ENCODE measurements at places on chromosomes 1 and 21.

- H3K4me1 ChIP-seq: peaks cover 51% of the 10 kb centered on the region
- peaks cover 11% of the 10 kb centered on the region for H3K36me3 ChIP-seq
- DNase-seq: no peak
- H3K27ac ChIP-seq: peak overlapping the region; percentile 99
- no peak overlapping the region for H3K4me3 ChIP-seq
- no peaks in the 10 kb centered on the region for H3K27me3 ChIP-seq
These were observed 2.9 kb upstream of the BTG2 start for GRCh38 chr1:203302456-203302855.

DNA sequence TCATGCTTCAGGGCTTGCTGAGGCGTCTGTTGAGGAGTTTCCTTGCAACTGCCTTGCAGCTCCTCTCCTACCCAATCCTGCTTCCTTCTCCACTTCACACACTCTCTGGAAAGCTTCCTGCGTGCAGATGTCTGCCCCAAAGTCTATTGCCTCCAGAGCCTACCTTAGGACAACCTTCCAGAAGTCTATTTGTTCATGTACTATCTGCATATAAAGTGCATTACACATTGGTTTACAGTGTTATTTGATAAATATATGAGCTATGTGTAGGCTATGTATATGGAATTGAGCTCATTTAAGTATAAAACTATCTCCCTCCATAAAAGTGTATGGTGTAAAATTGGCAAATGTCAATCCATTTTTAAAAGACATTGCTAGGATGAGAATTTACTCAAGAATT is 9.8 kb downstream of the PTGFR start:
- no peaks in the 10 kb centered on the region for H3K36me3 ChIP-seq
- peaks cover 2% of the 10 kb centered on the region for H3K4me1 ChIP-seq
- H3K27ac ChIP-seq: no peak overlapping the region
- H3K27me3 ChIP-seq: peaks cover 12% of the 10 kb centered on the region
- H3K4me3 ChIP-seq: no peak overlapping the region

GRCh38 chr1:226980565-226981385 is 40.7 kb downstream of the COQ8A start:
- peaks cover 2% of the 10 kb centered on the region for H3K36me3 ChIP-seq
- no peaks in the 10 kb centered on the region for H3K27me3 ChIP-seq
- H3K27ac ChIP-seq: no peak overlapping the region
- no peak overlapping the region for H3K4me3 ChIP-seq
- no peaks in the 10 kb centered on the region for H3K4me1 ChIP-seq
- DNase-seq: no peak

DNA sequence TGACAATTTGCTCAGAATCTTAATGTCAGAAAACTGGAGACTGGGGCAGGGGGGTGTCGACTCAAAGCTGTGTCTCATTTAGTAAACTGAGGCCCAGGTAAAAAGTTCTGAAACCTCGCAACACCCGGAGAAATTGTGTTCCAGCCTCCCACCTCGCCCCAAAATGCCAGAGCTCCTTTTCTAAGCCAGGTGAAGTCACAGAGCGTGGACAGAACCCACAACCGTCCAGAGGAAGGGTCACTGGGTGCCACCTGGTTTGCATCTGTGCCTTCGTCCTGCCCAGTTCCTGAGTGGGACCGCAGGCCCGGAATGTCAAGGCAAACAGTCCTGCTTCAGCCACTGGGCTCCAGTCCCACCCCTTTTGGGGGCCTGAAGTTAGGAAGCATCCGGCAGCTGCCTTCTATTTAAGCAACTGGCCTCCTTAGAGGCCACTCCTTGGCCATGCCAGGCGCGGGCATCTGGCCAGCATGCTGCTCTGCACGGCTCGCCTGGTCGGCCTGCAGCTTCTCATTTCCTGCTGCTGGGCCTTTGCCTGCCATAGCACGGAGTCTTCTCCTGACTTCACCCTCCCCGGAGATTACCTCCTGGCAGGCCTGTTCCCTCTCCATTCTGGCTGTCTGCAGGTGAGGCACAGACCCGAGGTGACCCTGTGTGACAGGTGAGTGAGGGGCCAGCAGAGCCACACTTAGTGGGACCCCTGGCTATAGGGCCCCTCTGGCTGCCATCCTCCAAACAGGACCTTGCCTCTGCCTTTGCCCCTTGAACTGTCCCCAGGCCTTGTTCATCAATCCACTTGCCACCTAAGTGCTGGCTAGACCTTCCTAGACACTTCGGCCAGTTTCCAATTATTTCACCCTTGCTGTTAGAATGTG is at the start of gene TAS1R1:
TSS of gene TAS1R1 (plus strand) at position 401 of the 872 bp plus-strand sequence. CDS start at position 468, 67 bp downstream.
- peaks cover 2% of the 10 kb centered on the region for H3K4me1 ChIP-seq
- H3K27ac ChIP-seq: peak within 1 kb of the TSS; percentile 49
- no peak for DNase-seq
- no peaks in the 10 kb centered on the region for H3K36me3 ChIP-seq
- H3K4me3 ChIP-seq: peak within 1 kb of the TSS; percentile 81

DNA sequence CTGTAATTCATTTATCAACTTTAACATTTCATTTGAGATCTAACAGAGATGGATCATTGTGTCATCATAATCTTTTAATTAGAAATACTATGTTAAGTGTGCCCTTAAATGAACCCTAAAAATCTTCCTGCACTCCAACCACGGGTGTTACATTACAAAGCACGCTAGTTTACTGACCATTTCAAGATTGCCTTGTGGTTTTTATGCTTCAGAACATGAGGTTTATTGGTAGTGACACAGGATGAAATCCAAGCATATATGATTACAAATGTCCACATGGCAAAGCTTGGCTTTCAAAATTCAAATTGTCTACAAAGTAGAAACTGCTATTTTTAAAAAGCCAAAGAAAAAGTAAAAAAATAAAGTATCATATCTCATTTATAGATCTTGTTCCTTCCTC is 190.4 kb upstream of the USP25 start:
- no peak overlapping the region for H3K4me3 ChIP-seq
- H3K27me3 ChIP-seq: peaks cover 29% of the 10 kb centered on the region

DNA sequence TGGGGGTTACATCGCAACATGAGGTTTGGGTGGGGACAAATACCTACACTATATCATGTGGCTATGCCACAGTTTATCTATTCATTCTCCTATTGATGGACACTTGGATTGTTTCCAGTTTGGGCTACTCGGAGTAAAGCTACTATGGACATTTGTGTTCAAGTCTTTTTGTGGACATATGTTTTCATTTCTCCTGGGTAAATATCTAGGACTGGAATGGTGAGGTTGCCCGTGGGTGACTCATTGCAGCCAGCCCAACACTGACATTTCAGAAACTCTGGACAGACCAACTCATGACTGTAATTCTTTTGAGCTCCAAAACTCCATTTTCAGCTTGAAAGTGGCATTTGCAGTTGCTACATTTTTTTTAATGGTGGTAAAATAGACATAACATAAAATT is 82.7 kb downstream of the KAZN start:
- no peaks in the 10 kb centered on the region for H3K36me3 ChIP-seq
- H3K27ac ChIP-seq: no peak overlapping the region
- H3K27me3 ChIP-seq: no peaks in the 10 kb centered on the region

- DNase-seq: no peak
- no peaks in the 10 kb centered on the region for H3K4me1 ChIP-seq
- no peaks in the 10 kb centered on the region for H3K27me3 ChIP-seq
- H3K36me3 ChIP-seq: peaks cover 4% of the 10 kb centered on the region
- no peak overlapping the region for H3K27ac ChIP-seq
- H3K4me3 ChIP-seq: no peak overlapping the region
These were observed 26.2 kb upstream of the MAP3K7CL start for GRCh38 chr21:29104239-29104708.

GRCh38 chr21:41861987-41862386 is 17.2 kb downstream of the PRDM15 start:
- H3K27me3 ChIP-seq: no peaks in the 10 kb centered on the region
- DNase-seq: no peak
- no peak overlapping the region for H3K27ac ChIP-seq

- H3K4me3 ChIP-seq: no peak overlapping the region
- DNase-seq: no peak
- no peaks in the 10 kb centered on the region for H3K27me3 ChIP-seq
- peaks cover 20% of the 10 kb centered on the region for H3K4me1 ChIP-seq
- no peak overlapping the region for H3K27ac ChIP-seq
These were observed 521 bp upstream of the CDC7 start for GRCh38 chr1:91499904-91500755.

- H3K27ac ChIP-seq: no peak overlapping the region
- peaks cover 71% of the 10 kb centered on the region for H3K27me3 ChIP-seq
- no peak for DNase-seq
- no peak overlapping the region for H3K4me3 ChIP-seq
- H3K36me3 ChIP-seq: peaks cover 6% of the 10 kb centered on the region
These were observed 43.1 kb downstream of the FOXO6 start for GRCh38 chr1:41404308-41404761.

GRCh38 chr1:182111496-182111895 is 50.0 kb upstream of the ZNF648 start:
- no peak overlapping the region for H3K27ac ChIP-seq
- peaks cover 2% of the 10 kb centered on the region for H3K36me3 ChIP-seq

GRCh38 chr21:39553331-39553730 is 59.4 kb upstream of the B3GALT5 start:
- H3K4me1 ChIP-seq: no peaks in the 10 kb centered on the region
- no peak overlapping the region for H3K27ac ChIP-seq
- H3K4me3 ChIP-seq: no peak overlapping the region
- H3K27me3 ChIP-seq: no peaks in the 10 kb centered on the region
- DNase-seq: no peak

- peaks cover 25% of the 10 kb centered on the region for H3K27me3 ChIP-seq
- H3K4me1 ChIP-seq: peaks cover 6% of the 10 kb centered on the region
- H3K27ac ChIP-seq: no peak overlapping the region
- H3K36me3 ChIP-seq: no peaks in the 10 kb centered on the region
- DNase-seq: no peak
These were observed 37.1 kb upstream of the BACE2 start for GRCh38 chr21:41130883-41131282.

- H3K27me3 ChIP-seq: no peaks in the 10 kb centered on the region
- no peak for DNase-seq
- no peak overlapping the region for H3K27ac ChIP-seq
- H3K36me3 ChIP-seq: no peaks in the 10 kb centered on the region
- no peaks in the 10 kb centered on the region for H3K4me1 ChIP-seq
These were observed 394.8 kb downstream of the LMX1A start for GRCh38 chr1:164961715-164962114.

DNA sequence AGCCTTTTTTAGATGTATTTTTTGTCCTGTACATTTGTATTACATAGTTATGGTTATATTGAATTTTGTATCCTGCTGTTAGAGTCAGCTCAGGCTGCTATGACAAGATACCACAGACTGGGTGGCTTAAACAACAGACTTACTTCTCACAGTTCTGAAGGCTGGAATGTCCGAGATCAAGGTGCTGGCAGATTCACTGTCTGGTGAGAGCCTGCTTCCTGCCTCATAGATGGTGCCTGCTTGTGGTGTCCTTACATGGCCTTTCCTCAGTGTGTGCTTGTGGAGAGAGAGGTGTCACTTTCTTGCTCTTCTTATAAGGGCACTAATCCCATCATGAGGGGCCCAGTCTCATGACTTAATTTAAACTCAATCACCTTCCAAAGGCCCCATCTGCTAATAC is 23.1 kb upstream of the MYSM1 start:
- peaks cover 2% of the 10 kb centered on the region for H3K36me3 ChIP-seq
- DNase-seq: no peak
- no peak overlapping the region for H3K4me3 ChIP-seq
- H3K4me1 ChIP-seq: peaks cover 15% of the 10 kb centered on the region
- H3K27me3 ChIP-seq: no peaks in the 10 kb centered on the region

DNA sequence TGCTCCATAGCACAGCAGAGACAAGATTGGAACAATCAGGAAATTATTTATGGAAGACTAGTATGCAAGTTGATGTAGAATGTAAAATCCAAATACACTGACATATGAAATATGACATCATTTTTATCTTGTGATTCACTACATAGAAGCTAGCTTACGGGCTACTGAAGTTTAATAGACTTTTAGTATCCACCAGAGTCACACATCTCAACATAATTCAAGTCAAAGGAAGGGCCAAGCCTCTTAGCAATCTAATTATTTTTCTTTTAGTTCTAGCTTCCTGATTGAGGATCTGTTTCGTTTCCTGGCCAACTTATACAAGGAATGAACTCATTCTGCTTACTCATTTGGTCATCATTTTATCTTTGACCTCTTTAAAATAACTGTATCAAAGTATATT is 234.4 kb upstream of the CHRM3 start:
- no peaks in the 10 kb centered on the region for H3K36me3 ChIP-seq
- H3K4me3 ChIP-seq: no peak overlapping the region
- DNase-seq: no peak
- H3K27me3 ChIP-seq: no peaks in the 10 kb centered on the region

DNA sequence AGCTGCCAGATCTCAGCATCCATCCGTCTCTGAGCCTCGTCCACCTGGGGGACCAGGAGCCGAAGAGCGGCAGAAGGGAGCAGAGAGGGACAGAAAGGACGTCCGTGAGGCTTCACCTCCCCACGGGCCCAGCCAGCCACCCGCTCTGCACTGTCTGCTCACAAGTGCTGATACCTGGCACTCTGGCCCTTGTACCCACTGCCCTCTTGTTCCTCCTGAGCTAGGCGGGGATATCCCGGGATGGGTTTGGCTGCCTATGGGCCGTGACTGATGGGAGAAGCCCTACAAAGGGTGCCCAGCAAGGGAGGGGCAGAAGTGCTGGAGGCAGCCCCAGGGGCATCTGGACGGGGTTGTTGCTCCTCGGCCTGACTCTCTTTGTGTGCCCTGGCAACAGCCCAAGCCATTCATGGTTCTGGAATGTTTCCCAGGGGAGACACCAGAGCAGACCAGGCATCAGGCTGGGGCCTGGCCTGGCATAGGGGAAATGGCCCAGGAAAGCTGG is 57.6 kb downstream of the LDLRAD2 start:
- peaks cover 14% of the 10 kb centered on the region for H3K27me3 ChIP-seq
- no peaks in the 10 kb centered on the region for H3K36me3 ChIP-seq
- DNase-seq: no peak
- no peak overlapping the region for H3K4me3 ChIP-seq
- H3K4me1 ChIP-seq: peaks cover 2% of the 10 kb centered on the region

GRCh38 chr21:17495680-17496079 is 17.2 kb upstream of the CXADR start:
- peaks cover 36% of the 10 kb centered on the region for H3K27me3 ChIP-seq
- H3K4me3 ChIP-seq: no peak overlapping the region
- DNase-seq: no peak
- peaks cover 3% of the 10 kb centered on the region for H3K36me3 ChIP-seq
- H3K4me1 ChIP-seq: no peaks in the 10 kb centered on the region

GRCh38 chr1:112105557-112105956 is 116.1 kb upstream of the KCND3 start:
- H3K36me3 ChIP-seq: no peaks in the 10 kb centered on the region
- no peak for DNase-seq
- no peaks in the 10 kb centered on the region for H3K4me1 ChIP-seq
- H3K27ac ChIP-seq: no peak overlapping the region

GRCh38 chr1:222454782-222455181 is 93.1 kb downstream of the HHIPL2 start:
- H3K27me3 ChIP-seq: peaks cover 2% of the 10 kb centered on the region
- H3K4me3 ChIP-seq: no peak overlapping the region
- no peak overlapping the region for H3K27ac ChIP-seq

DNA sequence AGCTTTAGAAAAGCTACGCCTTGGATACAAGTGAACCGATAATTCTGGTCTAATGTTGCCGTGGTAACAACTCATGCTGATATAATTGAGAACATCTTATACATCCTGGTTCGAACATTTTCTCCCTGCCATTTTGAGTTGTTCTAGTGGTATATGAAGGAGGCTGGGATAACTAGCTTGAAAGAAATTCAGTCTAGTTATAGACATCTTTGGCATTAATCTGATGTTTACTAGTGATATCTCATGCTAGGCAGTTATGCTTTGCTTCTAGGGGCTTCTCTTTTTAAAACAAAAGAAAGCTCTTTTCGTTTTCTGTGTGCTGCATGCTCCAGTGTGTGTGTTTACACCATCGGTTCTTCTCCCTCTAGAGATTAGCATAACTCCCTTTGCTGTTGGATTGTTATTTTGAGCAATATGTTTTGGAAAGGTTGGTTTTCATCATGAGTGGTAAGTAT is 20.5 kb downstream of the PRKACB start:
- no peak overlapping the region for H3K27ac ChIP-seq
- H3K36me3 ChIP-seq: peaks cover 2% of the 10 kb centered on the region
- H3K4me3 ChIP-seq: peak overlapping the region; percentile 12
- H3K4me1 ChIP-seq: peaks cover 57% of the 10 kb centered on the region

Data from T-helper 17 cell (primary cell).